ENCODE measurements at places on chromosomes 1 and 21. TPM values are rescaled to one million over a fixed set of nuclear protein-coding genes. Genes with fewer than 3 reads are reported as not detected.

DNA sequence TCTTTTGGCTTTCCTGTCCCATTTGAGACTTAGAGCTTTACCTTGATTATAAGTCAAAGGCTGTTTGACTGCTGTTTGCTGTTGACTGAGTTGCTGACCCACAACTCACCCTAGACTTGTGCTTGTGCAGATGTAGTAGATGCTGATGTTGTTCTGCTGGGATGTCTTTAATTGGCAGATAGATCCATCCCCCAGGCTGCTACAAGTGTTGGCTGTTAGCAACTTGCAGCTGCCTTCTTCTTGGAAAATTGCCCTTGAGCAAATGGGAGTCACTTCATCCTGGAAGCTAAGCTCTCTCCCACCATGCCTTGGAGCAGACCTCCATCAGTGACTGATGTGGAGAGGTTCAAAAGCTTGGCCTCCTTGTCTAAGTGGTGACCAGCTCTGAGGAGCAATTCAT lies 139.3 kb upstream of the KIAA0040 start:
- no peak overlapping the region for H3K4me3 ChIP-seq
- H3K36me3 ChIP-seq, result no peaks in the 10 kb centered on the region
- no peak for DNase-seq
- no peaks in the 10 kb centered on the region for H3K4me1 ChIP-seq
- H3K27ac ChIP-seq, result no peak overlapping the region
- H3K27me3 ChIP-seq, result no peaks in the 10 kb centered on the region

GRCh38 chr1:54984131-54984842 lies 3.9 kb downstream of the TMEM61 start:
- no peaks in the 10 kb centered on the region for H3K4me1 ChIP-seq
- no peaks in the 10 kb centered on the region for H3K36me3 ChIP-seq
- H3K27ac ChIP-seq, result no peak overlapping the region
- H3K27me3 ChIP-seq, result no peaks in the 10 kb centered on the region
- no peak for DNase-seq

DNA sequence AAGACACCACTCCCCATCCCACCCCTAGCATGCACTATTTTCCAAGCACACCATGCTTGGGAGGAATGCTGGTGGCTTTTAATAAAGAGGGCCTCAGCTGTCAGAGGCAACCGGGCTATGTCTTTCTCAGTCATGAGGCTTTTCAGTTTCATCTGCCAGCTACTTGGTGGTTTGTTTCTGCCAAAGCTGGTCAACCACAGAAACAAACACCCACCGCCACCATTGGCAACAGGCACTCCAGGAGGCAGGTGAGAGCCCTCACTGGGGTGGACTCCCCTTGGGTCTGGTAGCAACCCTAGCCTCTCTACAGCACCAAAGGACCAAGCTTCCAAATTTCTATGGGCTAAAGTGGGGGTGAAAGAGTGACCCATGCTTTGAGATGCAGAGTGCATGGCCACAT lies 54.3 kb upstream of the CD1D start:
- peaks cover 11% of the 10 kb centered on the region for H3K4me1 ChIP-seq
- H3K36me3 ChIP-seq, result no peaks in the 10 kb centered on the region
- no peak for DNase-seq
- no peak overlapping the region for H3K4me3 ChIP-seq

DNA sequence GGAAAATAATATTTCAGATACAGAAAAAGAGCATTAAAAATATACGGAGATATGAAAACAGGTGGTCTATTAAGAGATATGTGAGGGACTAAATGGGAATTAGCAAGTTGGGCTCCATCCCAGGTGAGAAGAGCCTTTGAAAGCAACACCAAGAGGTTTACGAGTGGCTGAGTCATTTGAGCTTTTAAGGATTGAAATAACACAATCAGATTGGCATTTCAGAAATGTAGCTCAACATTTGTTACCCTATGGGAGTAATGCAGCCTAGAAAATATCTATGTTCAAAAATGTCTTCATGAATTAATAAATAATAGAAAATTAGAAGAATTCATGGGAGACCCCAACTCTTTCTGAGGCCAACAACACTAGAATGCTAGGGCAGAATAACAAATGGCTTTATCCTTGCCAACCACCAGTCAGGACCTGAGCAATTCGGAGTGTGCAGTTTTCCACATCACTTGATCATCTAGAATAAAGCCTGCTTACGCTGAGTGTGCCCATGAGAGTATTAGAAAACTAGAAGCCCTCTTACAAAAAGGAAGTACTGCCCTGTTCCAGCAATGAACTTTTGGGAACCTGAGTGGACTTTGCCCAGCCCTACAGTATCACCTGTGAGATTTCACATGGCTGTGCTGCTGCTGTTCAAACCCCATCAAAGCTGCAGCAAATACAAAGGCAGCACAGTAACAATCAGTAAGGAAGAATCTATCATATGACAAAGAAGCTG lies 538.0 kb upstream of the CAMK1G start:
- H3K4me3 ChIP-seq, result no peak overlapping the region
- H3K36me3 ChIP-seq, result no peaks in the 10 kb centered on the region
- peaks cover 12% of the 10 kb centered on the region for H3K4me1 ChIP-seq
- DNase-seq, result peak; percentile 79

The RPE65 gene
- total RNA-seq, result not detected

GRCh38 chr1:83857716-83858115 lies 141.2 kb downstream of the TTLL7 start:
- no peak overlapping the region for H3K27ac ChIP-seq
- H3K36me3 ChIP-seq, result no peaks in the 10 kb centered on the region
- H3K27me3 ChIP-seq, result no peaks in the 10 kb centered on the region
- H3K4me3 ChIP-seq, result no peak overlapping the region

The CACNA1S gene
- not detected for total RNA-seq

The AMY1C gene
- not detected for total RNA-seq

- peak; percentile 18 for DNase-seq
- H3K4me1 ChIP-seq, result peaks cover 18% of the 10 kb centered on the region
- H3K36me3 ChIP-seq, result no peaks in the 10 kb centered on the region
- no peaks in the 10 kb centered on the region for H3K27me3 ChIP-seq
- peak overlapping the region; percentile 88 for H3K27ac ChIP-seq
Observed at GRCh38 chr1:202806845-202807450, 1.3 kb downstream of the KDM5B start.

The FCRL6 gene
- 0.29 TPM for total RNA-seq

The MNDA gene
- 6.2 TPM for total RNA-seq

DNA sequence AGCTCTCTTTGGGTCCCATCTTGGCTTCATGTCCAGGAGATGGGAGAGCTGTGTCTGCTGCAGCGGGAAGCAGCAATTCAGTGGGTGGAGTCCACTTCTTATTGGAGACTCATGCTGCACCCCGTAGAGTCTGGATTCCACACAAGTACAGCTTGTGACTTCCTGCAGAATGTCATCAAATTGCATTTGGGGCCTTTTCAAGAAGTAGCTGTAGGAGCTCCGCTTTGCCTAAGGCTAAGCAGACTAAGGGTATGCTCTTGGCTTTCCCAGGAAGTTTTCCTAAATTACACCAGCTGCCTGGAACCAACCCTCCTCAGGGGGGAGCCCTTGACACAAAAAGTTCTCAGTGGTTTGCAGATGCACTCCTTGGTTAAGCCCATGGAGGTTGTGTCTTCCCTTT lies 5.7 kb upstream of the MOB3C start:
- no peaks in the 10 kb centered on the region for H3K36me3 ChIP-seq
- no peak for DNase-seq

The CLDN8 gene
- not detected for total RNA-seq

DNA sequence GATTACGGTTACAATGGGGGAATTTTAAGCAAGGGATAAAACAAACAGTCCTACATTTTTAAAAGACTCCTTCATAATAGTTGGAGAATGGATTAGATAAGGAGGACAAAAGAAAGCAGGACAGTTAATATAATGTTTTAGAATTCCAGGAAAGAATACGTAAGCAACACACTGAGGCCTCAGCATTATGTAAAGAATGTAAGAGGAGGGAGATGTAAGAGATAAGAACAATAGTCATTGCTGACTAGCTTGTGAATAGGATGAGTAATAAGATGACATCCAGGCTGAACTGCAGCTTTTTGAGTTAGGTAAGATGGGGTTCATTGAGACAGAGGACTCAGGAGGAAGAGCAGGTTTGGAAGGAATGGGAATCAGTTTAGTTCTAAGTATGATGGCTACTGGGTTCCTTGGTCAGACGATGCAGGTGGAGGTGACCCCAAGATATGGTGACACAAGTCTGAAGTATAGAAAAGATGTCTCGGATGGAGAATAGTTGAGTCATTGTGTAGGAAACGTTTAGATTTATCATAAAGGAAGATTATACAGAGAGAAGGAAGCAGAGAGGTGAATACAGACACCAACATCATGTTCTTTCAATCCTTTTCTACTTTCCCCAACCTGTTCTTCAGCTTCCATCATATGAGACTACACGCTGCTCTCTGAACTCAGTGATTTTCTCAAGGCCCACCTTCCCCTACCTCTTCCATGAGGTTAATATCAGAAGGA lies 372.8 kb downstream of the PTBP2 start:
- DNase-seq, result no peak
- no peak overlapping the region for H3K27ac ChIP-seq
- no peaks in the 10 kb centered on the region for H3K36me3 ChIP-seq
- H3K4me3 ChIP-seq, result no peak overlapping the region

DNA sequence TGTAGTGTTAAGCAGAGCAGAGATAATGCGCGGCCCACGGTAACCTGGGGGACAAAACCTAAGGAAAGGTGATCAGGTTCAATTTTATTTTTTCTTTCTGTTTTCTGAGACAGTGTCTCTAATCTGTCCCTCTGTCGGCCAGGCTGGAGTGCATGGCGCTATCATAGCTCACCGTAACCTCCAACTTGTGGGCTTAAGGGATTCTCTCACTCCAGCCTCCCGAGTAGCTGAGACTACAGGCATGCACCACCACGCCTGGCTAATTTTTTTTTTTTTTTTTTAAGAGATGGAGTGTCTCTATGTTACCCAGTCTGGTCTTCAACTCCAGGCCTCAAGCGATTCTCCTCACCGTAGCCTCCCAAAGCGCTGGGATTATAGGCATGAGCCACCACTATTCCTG lies 724 bp upstream of the ANKRD35 start:
- H3K4me3 ChIP-seq, result peak overlapping the region; percentile 57
- H3K27me3 ChIP-seq, result no peaks in the 10 kb centered on the region
- no peaks in the 10 kb centered on the region for H3K36me3 ChIP-seq

The LRRIQ3 gene
- total RNA-seq, result 0.35 TPM

The RTCA gene
- total RNA-seq, result 20.0 TPM

The UMODL1 gene
- not detected for total RNA-seq
